ENCODE measurements at places on chromosomes 3 and 15. TPM values are rescaled to one million over a fixed set of nuclear protein-coding genes. Genes with fewer than 3 reads are reported as not detected.

The CDCP1 gene
- total RNA-seq = 39.6 TPM

- DNase-seq = no peak
Observed at GRCh38 chr3:11088831-11089230, 65.5 kb upstream of the HRH1 start.

GRCh38 chr15:40633178-40633577, 39.1 kb downstream of the KNL1 start:
- no peak for DNase-seq

- no peak for DNase-seq
Observed at GRCh38 chr15:43135351-43135750, 2.0 kb downstream of the TMEM62 start.

GRCh38 chr15:40010686-40011085, 28.3 kb downstream of the SRP14 start:
- DNase-seq = no peak

All from kidney (tissue), 22 donors.